ENCODE measurements at places on chromosomes 1 and 21.

DNA sequence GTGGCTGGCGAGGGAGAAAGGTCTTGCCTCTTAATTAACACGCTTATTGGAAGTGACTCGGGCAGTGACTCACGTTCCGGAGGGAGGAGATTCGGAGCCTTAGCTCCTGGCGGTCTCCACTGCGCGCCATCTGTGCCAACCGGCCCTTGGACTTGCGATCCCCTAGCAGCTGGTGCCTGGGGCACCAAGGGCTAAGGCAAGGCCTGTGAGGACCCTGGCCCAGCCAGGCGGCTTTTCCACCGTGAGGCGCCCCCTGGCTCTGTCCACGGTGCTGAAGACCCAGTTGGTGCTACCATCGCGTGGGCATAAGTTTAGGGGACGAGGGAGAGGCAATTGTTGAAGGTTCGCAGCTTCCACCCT lies 1.3 kb upstream of the SYT6 start:
- peak; percentile 78 for DNase-seq

DNA sequence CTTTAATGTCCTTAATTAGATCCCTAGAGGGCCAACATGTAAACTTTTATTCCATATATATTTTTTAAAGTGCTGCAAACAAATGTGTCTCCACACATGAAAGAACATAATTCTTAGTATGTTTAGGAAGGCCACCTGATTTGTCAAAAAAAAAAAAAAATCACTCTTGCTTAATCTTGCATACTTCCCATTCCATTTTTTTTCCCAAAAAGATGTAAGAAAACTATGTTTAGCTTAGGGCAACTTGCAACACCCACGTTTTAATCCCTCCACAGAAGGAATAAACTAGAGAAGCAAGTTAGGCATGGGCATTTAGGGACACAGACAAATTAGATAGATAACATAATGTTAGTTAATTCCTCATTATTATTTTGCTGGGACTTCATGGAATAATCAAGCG lies 5.6 kb downstream of the YOD1 start:
- no peak for DNase-seq

GRCh38 chr1:75641325-75641724 lies 30.4 kb upstream of the SLC44A5 start:
- DNase-seq = no peak

DNA sequence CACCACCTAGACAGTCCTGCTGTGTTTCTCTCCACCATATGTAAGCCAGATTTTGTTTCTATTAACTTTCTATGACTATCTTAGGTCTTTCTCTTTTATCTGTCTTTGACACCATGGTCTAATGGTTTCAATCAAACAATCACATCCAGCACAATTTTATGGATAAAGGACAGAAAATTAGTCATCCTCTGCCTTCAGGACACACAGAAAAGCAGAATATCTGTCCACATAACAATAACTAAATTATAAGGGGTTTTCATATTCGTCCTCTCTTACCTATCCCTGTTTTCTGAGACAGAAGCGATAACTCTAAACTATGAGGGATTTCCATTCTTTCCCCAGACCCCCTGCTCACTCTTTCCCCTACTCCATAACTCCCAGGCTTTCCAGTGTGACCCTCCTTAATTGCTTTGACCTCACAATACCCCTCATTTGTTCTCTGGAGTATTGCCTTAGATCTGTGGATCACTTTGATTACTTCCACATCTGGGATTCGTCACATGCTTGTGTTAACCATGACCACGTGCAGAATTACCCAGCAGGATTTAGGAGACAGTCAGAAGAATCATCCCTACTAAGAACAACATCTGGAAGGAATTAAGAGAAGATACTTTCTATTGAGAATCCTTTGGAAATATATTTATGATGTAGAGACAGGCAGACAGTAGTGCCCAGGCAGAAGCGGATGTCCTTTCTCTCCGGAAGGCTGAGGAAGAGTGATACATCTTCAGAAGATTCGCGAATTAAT lies 108.2 kb upstream of the GREM2 start:
- DNase-seq = no peak

GRCh38 chr1:1600861-1601563 lies 1.1 kb upstream of the FNDC10 start:
- DNase-seq = no peak

DNA sequence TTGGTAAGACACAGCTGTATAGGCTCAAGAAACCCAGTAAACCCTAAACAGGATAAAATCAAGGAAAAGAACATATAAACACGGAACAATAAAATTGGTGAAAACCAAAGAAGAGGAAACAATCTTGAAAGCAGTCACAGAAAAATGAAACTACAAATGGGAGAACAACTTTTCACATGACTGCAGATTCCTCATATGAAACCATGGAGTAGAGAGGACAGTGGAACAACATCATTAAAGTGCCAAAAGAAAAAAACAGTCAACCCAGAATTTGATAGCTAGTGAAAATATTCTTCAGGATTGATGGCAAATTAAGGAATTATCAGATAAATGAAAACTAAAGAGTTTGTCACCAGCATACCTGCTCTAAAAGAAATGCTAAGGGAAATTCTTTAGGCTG lies 23.9 kb upstream of the B3GALT5 start:
- no peak for DNase-seq

- no peak for DNase-seq
These were observed 13.7 kb downstream of the ZBTB17 start for GRCh38 chr1:15962176-15962575.

GRCh38 chr1:178726087-178726517 lies 1.1 kb downstream of the RALGPS2 start:
- peak; percentile 62 for DNase-seq

DNA sequence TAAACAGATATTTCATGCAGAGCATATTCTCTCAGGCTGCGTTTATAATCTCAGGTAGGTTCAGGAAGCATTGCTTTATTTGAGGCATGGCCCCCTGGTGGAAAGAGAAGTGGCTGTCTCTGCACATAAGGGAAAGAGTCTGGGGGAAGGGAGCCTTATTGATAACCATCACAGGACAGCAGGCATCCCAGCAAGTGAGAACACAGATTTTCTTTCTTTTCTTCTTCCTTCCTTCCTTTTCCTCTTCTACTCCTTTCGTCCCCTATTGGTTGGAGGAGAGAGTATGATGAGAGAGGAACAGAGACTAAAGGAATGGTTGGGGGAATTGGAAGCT lies 21.9 kb downstream of the TSNAX start:
- DNase-seq = peak; percentile 38

DNA sequence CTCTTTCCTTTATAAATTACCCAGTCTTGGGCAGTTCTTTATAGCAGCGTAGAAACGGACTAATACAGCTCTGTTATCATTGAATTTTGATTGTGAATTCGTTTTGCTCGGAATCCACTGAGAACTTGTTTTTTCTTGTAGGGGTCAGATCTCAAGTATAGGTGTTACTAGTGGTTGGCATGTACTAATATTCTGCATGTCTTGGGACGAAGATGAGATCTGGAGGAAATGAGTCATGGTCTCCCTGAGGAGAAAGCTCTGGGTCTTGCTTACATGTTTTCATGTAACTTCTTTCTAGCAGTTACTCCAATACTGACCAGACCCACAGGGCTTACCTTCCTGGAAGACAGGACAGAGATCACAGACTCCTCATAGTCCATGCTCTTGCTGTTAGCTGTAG lies 30.3 kb downstream of the ZSCAN20 start:
- DNase-seq = no peak

DNA sequence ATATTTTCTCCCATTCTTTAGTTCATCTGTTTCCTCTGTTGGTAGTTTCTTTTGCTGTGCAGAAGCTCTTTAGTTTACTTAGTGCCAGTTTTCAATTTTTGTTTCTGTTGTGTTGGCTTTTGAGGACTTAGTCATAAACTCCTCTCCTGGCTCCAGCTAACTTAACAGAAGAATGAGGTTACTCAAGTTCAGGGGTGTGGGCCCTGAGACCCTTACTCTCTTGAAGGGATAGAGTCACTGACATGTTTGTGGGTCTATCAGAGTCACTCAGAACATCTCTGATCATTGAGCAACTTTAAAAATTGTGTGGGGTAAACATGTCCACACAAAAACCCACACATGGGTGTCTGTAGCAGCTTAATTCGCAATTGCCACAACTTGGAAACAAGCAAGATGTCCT lies 14.2 kb downstream of the AGT start:
- DNase-seq = no peak
